ENCODE measurements at places on chromosomes 1 and 21.

DNA sequence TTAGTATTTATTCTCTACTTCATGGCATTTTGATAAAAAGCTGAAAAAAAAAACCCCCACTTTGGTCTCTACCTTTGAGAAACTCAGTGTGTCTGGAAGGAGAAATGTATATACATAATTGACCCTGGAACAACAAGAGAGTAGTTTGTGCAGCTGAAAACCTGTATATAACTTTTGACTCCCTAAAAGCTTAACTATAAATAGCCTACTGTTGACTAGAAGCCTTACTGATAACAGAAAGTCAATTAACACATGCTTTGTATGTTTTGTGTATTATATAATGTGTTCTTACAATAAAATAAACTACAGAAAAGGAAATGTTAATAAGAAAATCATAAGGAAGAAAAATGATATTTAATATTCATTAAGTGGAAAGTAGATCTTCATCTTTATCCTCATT lies 88.0 kb downstream of the NEK7 start:
- no peak for DNase-seq

- DNase-seq, result no peak
Observed at GRCh38 chr1:54558434-54559030, 10.5 kb downstream of the ACOT11 start.

GRCh38 chr1:186974774-186975181 lies 146.0 kb downstream of the PLA2G4A start:
- no peak for DNase-seq

GRCh38 chr1:193741228-193741627 lies 554.8 kb upstream of the B3GALT2 start:
- DNase-seq, result no peak

DNA sequence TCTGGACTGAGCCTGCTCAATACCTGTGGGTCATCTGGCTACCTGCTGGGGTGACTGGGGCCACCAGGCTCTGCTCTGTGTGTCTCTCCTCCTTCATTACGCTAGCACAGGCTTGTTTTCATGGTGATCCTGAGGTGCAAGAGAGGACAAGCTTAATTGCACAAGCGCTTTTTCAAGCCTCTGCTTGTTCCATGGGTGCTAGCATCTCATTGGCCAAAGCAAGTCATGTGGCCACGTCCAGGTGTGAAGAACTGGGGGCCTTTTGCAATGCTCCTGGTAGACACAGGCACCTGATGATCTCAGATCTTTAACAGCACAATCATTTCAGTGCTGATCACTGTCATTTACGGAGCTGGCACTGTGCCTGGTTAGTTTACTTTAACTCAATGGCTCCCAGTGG lies 114.6 kb downstream of the KAZN start:
- no peak for DNase-seq

- DNase-seq, result no peak
Observed at GRCh38 chr1:81836007-81836626, 35.4 kb downstream of the ADGRL2 start.

GRCh38 chr1:222057162-222057561 lies 315.3 kb upstream of the DUSP10 start:
- DNase-seq, result no peak

DNA sequence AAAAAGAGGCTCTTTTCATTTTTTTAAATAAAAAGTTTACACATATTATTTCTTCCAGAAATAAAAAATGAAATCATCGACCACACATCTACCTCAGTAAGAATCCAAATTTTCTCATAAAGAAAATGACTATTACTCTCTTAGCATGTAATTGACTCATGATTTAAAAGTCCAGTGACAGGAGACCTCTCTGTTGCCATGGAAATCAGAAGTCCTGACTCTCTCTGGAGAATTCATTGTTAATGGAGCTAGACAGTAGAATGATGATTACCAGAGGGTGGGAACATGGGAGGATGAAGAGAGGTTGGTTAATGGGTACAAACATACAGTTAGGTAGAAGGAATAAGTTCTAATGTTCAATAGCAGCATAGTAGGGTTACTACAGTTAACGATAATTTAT lies 5.0 kb upstream of the CLCA4 start:
- no peak for DNase-seq

DNA sequence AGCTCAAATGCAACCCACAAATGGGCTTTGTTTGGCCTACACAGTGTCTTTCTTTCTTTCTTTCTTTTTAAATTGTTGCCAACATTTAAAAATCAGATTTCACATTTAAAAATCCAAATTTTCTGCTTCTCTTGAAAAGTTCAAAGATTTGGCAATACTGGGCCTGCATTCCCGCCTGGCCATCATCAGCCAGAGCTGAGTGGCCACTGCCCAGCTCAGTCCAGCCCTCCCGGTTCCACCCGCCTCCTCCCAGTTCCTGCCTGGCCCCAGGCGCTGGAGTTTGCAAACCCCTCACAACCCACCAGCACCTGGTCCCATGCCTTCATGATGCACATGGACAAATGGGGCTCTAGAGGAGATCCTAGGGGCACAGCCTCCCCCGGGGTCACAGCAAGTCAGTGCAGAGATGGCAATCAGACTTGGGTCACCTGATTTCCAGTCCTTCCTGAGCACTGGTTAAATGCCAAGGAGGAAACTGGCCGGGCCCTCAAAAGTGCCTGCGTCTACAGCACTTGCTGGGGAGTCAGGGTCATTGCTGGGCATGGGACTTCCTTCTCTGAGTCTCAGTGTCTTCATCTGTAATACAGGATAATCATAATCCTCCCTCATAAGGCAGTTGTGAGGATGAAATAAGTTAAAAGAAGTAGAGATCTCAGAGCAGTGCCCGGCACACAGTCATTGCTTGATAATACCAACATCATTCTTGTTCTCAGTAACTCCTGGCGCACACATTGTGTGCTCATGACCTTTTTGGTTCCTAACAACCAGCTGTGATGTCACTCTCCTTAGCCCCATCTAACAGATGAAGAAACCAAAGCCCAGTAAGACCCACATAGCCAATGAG lies 41.0 kb upstream of the LAPTM5 start:
- no peak for DNase-seq

- DNase-seq, result no peak
Observed at GRCh38 chr1:21414015-21414414, 25.9 kb upstream of the NBPF3 start.

DNA sequence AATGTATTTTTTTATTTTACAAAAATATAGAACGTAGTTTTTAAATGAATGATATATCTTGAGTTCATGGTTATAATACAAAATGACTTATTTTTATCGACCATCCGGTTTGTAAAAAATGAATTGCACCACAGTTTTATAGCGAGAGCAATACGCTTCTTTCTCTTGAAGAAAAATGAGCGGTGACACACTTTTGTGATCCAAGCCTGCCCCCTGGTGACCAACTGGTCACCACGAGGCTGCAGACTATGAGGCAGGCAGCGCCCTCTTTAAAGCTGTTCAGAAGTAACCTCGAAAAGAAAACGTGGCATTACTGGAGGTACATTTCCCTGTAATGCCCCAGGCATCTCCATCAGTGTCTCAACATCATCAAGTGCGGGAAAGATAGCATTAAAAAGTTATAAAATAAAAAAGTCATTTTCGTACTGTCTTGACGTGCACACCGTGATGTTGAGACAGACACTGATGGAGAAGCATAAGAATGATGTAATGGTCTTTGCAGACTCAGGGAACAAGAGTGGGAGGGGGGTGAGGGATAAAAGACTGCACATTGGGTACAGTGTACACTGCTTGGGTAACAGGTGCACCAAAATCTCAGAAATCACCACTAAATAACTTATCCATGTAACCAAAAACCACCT lies 734.2 kb upstream of the ADAMTS5 start:
- DNase-seq, result peak; percentile 47

DNA sequence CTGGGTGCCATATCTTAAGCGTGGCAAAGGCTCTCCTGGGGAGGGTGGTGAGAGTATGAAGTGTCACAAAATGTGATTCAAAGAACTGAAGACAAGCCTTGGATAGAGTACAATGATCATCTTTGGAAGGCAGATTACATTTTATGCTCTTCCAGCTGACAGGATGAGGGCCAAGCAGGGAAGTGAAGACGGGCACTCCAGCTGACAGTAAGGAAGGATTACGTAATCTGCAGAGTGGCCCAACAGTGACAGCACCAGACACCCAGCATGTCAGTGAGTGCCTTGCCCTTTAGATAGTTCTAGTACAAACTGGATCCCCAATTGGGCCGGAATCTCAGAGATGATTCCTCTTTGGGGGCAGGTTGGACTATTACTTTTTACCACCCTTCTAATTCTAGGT lies 52.7 kb downstream of the UBE2T start:
- DNase-seq, result no peak

GRCh38 chr1:60425528-60425927 lies 352.0 kb upstream of the C1orf87 start:
- no peak for DNase-seq

DNA sequence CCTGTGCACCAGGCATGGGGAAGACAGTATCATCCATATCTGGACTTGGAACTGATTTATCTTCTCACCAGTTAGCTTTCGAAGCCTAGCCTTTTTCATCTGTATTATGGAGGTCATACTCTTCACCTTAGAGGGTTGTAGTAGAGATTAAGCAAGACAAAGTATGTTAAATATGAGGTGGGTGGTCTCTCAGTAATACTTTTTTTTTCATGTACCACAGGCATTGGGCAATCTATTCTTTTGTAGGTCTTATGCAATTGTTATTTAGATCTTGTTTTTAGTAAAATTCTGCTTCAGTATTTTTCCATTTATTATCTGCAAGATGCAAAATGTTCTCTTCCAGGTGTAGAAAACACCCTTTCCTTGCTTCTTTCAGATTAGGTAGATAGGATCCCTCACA lies 35.2 kb upstream of the OR2B11 start:
- DNase-seq, result no peak

- DNase-seq, result peak; percentile 19
Observed at GRCh38 chr1:151443846-151444782, 15.2 kb downstream of the POGZ start.

DNA sequence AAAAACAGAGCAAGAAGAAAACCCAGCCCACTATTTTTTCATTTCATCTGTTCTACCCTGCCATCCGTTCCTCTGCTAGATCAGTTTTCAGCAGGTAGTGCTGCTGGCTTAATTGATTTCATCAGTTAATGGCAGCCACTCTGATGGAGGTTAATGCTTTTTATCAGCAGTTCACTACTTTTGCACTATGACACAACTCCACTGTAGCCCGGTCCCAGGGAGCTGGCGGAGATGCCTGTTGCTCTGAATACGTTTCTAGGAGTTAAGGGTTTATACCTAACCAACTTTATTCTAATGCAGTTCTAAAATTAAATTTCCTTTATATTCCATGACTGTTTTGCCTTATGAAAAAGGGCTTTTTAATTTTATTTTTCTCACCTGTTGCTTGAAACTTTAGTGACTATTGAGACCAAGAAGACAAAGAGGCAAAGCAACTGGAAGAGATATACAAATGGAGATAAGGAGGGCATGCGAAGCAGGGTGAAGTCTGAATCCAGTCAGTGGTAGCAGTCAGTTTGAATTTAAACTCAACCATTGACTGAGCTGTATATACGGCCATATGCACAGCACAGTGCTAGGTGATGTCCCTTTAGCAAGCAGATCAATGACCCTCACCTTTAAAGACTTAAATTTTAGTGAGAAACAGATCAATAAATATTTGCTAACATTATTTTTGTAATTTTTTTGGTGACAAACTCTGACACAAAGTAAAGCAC lies 477.9 kb downstream of the LMO4 start:
- DNase-seq, result no peak

GRCh38 chr1:57854436-57854835 lies 430.6 kb upstream of the DAB1 start:
- no peak for DNase-seq

DNA sequence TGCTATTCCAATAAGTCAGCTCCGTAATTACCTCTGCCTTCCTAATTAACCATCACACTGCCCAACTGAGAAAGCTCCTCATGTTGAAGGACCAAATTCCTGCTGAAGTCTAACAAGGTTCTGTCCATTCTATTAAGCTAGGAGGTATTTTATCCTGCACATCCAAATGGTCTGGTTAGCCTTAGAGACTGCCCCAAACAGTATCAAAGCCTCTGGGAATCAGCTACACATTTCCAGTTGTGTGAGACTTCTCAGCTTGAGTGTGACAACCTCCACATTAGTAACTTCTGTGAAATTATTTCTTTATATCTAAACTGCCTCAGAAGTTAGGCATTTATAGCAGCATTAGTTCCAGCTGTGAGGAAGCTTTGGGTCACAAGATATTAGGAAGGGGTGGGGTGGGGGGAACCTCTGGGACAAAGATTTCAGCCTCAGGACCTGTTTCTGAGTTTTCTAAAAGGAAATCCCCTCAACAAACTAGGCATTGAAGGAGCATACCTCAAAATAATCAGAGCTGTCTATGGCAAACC lies 150.5 kb upstream of the DUSP10 start:
- no peak for DNase-seq

- DNase-seq, result no peak
Observed at GRCh38 chr1:41023279-41023990, 1.9 kb upstream of the SLFNL1 start.

- no peak for DNase-seq
Observed at GRCh38 chr1:239040523-239040922, 345.8 kb upstream of the CHRM3 start.

- no peak for DNase-seq
Observed at GRCh38 chr1:3547055-3548005, 64.0 kb downstream of the MEGF6 start.

Data from hypothalamus (tissue), 51 donors.